Central memory CD4-positive, alpha-beta T cell (primary cell): ENCODE measurements at places on chromosomes 11 and 22.

DNA sequence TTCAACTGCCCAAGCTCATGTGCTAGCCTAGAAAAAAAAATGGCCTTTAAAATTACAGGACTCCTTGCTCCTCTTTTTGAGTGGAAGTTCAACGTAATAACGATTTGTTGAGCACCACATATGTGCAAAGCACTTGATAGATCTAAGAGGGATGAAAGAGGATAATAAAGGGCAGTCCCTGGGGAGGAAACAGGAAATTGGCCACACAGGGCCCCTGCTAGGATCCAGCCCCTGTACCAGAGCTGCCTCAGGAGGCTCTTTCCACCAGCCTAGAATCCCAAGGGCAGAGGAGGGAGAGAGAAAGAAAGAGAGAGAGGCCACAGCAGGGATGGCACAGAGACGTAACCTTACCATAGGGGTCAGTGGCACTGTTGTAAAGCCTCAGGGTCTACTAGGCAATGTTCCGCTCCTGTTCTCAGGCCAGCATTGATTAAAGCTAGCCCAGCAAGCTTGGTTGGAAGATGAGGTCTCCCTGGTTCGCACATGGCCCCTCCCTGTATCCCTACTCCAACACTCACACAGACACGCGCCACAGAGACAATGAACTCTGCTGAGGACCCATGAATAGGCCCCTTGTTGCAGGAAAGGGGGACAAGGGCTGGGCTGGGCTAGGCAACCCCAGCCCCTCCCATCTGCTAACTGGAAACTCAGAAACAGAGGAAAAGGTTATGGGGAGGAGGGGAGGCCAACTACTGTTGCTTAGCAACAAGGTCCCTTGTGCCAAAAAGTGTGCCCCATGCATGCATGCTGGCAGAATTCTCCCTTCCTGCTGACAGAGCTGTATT is at the start of gene TMPRSS5:
Gene TMPRSS5, minus strand, starts transcription at position 438 of the 785 bp plus-strand sequence. Its CDS starts 84 bp downstream, at position 354.
- no peak for DNase-seq

DNA sequence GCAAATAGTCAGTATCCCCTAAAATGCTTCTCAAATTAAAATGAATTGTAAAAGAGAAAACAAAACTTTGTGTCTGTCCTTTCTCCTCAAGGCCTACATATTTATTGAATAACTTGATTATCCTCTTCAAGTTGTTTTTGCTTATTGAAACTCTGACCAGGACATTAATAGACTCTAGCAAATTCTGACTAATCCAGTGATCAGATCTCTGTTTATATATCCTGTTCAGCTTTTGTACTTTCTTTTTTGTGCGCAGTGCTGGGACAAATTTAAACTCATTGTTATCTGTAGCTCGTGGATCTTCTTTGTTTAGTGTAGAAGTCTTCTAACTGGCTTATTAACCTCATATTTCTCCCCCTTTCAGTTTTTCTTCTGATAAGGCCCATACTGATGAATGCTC is 139.9 kb upstream of the SORL1-AS1 start:
- no peak for DNase-seq

DNA sequence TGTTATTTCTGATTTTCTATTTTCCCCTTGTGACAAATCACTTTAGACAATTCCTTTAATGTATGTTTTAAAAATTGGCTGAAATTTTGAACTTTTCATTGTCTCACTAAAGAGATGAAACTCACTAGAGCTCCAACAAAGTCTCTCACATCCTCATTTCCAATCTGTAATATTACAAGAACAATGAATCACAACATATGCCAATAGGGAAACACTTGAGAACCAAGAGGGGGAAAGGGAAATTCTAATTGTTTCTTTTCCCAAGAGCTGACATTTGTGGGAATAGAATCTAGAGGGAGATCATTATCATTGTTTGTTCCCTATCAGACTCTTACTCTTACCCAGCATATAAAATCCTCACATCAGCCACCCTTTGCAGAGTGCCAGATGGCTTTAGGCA is 28.2 kb downstream of the OR10D3 start:
- DNase-seq, result no peak

GRCh38 chr22:39984746-39985145 is 10.0 kb upstream of the FAM83F start:
- DNase-seq, result no peak

DNA sequence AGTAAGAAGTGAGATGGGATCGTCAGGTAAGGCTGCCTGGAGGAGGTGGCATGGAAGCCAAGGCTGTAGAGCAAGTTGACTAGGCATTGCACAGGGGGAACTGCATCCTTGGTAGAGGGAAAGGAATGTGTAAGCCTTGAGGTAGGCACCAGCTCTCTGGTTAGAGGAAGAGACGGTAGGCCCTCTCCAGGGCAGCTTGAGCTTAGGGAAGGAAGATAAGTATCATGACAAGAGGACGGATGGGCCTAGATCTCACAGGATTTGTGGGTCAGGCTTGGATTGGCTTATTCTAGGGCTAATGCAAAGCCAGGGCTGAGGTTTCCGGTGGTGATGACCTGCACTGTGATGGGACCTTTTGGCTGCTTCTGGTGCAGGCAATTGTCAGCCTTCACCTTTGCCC is 1035.8 kb downstream of the TBC1D22A start:
- DNase-seq, result no peak
